Ovary (tissue), 10 donors: ENCODE measurements at places on chromosomes 1 and 21. TPM values are rescaled to one million over a fixed set of nuclear protein-coding genes. Genes with fewer than 3 reads are reported as not detected.

DNA sequence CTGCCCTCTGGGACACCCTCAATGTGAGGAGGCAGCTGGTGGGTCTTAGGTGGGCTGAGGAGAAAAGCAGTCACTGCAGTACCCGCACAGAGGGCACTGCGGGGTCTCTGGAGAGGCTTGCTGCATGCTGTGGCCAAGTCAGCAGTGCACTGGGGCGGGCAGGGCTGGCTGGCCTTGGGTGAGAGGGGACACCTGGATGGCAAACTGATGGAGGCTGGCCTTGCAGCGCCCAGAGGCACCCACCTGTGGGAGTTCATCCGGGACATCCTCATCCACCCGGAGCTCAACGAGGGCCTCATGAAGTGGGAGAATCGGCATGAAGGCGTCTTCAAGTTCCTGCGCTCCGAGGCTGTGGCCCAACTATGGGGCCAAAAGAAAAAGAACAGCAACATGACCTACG lies 3.2 kb downstream of the ELF3 start:
- no peak for DNase-seq

DNA sequence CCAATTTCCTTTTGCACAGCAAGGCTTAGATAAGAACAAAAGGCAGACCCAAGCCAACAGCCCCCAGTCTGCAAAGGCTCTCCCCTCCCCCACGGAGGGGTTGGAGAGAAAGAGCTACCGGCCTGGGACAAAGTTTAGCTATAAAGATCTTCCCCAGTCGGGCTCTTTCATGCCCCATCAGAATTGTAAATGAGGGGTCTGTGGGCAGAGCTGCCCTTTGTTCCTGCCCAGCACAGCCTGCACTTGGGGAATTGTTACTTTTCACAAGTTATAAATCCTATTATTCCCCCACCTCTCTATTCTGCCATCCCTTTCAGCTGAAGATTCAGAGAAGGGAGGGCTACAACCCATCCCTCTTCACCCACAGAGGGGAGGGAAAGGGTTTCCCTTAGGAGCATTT lies 3.5 kb downstream of the MYCL start:
- no peak for DNase-seq

DNA sequence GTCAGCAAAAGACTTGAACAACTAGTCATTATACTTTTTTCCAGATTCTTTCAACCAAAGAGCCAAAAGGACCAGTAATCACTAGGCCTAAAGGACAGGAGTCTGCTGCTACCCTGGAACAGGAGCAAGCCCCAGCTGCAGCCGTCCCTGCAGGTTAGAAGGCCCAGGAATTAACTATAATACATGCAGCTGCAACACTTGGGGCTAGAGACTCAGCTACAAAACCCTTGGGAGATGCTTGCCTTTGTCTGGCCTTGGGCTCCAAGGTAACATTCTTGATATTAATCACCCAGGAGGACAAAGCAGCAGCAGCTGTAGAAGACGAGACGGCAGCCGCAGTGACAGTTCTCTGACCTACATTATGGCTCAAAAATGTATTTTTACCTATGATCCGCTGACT lies 841.2 kb upstream of the ADGRL4 start:
- no peak for DNase-seq

The AADACL3 gene
- total RNA-seq, result not detected

The GPR3 gene
- total RNA-seq, result 0.55 TPM

The FAM3B gene
- total RNA-seq, result 1.0 TPM
